ENCODE measurements at places on chromosomes 5 and 9.
A peak's percentile ranks its signal among the peaks of the same experiment; 100 is the strongest.

DNA sequence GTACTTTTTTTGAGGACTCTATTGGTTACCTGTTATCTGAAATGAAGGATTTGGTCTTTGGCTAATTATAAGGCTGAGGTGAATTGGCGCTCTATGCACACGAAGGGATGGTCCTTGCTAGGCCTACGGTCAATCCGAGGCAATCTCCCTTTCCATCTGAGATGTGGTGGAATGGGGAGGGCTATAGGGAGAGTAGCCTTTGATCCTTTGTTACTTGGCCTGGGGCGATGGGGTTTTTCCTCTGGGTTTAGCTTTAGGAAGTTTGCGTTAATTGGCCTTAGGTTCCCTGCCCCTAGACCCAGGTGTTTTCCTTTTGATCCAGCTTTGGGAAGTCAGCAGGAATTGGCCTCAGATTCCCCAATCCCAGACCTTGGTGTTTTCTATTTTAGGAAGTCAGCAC is 102.1 kb upstream of the C9orf72 start:
- no peak for DNase-seq

DNA sequence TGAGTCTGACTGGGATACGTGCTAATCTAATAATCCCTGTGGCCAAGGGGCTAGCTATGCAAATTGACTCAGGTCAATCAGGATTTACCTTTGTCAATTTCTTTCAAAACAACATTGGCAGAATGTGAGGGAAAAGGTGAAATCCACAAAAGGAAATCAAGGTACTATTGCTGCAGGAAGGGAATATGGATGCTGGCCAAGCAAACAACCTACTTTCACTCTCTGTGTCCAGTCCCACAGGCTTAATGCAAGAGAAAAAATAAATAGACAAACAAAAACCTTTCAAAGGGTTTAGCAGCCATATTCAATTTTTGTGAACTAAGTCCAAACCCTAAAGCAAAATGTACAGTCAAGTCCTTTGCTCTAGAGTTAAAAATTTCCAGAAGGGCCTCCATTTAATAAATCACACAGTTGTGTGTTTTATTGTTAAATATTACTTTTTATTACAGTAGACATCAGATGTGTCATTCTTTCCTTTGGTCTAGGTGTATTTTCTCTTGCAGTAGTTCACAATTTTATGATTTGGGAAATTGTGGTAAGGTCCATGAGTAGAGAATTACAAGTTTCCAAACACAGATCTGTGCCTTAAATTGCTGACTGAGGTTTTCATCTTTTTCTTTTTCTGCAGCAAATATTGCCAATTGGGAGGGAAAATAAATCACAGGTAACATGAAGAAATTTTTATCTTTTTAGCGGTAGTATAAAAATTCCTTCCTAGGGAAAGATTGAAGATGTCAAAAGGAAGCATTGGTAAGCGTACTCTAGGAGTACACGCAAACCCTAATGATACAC is 309.1 kb downstream of the DMAC1 start:
- DNase-seq = no peak

- no peak for DNase-seq
Measured at GRCh38 chr9:33082538-33083326, 6.3 kb upstream of the SMU1 start.

GRCh38 chr9:76528642-76529190 is 69.7 kb downstream of the GCNT1 start:
- no peak for DNase-seq

GRCh38 chr9:137407590-137408300 is 15.2 kb downstream of the EXD3 start:
- DNase-seq = no peak

- no peak for DNase-seq
Measured at GRCh38 chr9:132656299-132656698, 13.5 kb downstream of the DDX31 start.

DNA sequence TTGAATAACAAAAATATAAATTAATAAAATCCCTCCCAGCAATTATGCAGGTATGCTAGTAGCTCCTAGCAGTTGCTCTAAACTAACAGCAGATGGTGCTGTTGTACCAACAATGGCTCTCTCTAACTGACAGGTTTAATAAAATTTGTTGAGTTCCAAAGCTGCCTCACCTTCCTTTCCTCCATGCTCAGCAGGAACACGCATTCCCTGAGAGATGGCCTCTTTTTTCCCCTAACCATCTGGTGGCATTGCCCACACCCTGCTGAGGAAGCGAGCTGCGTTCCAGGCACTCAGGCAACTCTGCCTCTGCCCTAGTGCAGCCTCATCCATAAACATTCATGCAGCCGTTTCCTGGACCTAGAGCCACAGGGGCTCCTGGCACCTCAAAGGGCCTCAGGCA is 106.2 kb downstream of the KLHL3 start:
- DNase-seq = peak; percentile 67

DNA sequence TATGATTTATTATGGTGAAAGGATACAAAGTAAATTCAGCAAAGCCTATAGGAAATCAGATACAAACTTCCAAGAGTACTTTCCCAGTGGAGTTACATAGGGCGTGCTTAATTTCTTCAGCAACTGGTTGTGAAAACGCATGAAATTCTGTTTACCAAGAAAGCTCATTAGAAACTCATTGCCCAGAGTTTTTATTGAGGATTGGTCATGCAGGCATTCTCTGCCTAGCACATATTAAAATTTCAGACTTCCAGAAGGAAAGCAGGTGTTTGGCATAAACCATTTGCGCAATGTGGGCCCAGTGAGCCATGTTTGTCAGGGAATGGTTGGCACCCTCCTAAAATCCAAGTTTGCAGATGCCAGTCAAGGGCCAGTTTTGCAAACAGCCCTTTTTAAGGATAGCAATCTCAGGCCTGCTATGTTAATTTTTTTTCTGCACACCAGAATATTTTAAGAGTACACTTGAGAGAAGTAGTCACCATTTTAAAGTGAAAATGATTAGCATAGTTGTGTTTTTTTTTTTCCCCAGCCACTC is 311.1 kb upstream of the CHD1 start:
- no peak for DNase-seq

- no peak for DNase-seq
Measured at GRCh38 chr9:132597073-132597775, 14.8 kb downstream of the BARHL1 start.

DNA sequence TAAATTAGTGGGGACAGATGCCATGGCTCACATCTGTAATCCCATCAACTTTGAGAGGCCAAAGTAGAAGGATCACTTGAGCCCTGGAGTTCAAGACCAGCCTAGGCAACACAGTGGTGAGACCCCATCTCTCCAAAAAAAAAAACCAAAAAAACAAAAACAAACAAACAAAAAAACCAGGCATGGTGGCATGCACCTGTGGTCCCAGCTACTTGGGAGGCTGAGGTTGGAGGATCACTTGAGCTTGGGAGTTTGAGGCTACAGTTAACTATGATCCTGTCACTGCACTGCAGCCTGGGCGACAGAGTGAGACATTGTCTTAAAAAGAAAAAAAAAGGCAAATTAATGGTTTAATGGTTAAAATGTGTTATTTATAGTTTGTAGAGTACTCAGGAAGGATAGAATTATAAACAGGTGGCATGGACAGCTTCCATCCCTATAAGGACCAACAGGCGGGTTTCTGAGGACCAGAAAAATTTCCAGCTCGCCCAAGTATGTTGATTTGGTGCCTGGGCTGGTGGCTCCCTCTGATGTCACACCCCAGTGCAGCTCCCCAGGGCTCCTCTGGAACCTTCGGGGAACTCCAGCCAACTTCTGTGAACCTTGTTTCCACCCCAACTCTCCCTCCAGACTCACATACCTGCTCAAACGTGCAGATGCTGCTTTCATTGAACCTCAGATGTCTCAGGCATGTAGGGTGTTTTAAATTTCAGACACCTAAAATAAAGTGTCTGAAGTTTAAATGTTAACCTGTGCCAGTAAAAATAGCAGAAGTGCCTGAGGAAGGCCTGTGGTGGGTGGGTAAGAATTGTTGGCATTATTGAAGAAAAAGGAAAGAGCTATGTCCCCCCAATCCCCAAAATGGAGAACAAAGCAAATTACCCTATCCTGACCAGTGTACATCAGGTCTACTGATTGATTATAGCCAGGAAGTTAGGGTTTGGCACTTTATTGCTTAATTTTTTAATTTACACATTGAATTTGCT is 69.0 kb downstream of the TRIO start:
- DNase-seq = no peak

- no peak for DNase-seq
Measured at GRCh38 chr9:134213881-134214341, 49.5 kb upstream of the RNU6ATAC start.

- no peak for DNase-seq
Measured at GRCh38 chr9:34098307-34098706, 28.2 kb downstream of the DCAF12 start.

DNA sequence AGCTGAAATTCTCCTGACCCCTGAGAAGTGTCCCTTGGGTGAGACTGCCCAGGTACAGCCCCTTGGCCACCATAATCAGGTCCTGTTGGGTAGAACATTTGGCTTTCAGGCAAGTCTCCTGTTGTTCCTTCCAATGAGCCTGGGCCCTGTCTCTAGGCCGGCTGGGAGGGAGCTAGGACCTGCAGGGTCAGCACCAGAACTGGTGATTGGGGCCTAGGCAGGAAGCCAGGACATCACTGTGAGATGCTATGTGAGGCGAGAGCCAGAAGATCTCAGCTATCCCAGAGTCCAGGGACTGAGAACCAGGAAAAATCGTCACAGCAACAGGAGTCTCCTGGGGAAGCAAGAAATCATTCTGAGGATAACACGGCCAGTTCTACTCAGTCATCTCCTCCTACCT is 51.5 kb downstream of the PCDH1 start:
- no peak for DNase-seq

DNA sequence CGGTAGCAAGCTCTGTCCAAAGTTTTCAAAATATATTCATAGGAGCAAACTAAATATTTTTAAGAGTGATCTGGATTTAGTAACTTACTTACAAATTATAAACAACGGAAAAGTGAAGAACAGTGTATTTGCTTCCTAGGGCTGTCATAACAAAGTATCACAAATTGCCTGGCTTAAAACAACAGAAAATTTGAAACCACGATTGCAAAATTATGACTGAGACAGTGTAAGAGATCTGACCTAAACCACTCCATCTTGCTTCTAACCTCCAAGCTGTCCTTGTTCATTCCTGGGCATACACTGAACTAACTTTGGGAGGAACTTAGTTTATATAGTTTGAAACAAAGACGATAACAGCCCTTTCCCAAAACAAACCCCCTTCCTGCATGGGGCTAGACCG is 202.0 kb upstream of the CDH6 start:
- no peak for DNase-seq

DNA sequence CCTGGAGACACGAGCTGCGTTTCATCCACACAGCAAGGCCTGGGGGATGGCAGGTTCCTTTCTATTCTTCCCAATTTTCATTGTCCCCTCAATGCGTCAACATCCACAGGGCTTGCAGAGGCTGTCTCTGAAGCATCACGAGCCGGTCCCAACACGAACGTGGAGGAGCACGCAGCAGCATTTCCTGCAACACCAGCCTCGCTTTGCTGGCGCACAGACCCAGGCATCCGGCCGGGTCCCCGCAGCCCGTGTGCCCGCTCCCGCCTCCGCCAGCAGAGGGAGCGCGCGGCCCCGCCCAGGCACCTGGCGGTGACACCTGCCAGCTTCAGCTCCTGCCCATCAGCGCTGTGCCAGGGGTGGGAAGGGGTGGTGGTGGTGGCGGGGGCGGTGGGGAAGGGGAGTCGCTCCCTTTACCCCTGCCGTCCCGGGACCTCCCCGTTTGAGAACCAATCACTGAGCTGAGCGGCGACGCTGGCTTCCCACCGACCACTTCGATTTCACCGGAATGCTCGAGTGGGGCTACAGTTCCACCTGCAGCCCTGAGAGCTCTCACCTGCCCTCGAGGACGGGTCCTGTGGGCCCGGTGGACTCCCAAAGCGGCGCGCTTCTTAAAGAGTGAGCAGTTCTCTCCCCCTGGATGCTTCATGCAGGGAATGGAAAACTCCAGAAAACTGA is 464.5 kb downstream of the ICE1 start:
- DNase-seq = no peak

GRCh38 chr5:160049099-160049498 is 40.2 kb downstream of the TTC1 start:
- no peak for DNase-seq

GRCh38 chr9:97508852-97509251 is 7.4 kb downstream of the TMOD1 start:
- no peak for DNase-seq

DNA sequence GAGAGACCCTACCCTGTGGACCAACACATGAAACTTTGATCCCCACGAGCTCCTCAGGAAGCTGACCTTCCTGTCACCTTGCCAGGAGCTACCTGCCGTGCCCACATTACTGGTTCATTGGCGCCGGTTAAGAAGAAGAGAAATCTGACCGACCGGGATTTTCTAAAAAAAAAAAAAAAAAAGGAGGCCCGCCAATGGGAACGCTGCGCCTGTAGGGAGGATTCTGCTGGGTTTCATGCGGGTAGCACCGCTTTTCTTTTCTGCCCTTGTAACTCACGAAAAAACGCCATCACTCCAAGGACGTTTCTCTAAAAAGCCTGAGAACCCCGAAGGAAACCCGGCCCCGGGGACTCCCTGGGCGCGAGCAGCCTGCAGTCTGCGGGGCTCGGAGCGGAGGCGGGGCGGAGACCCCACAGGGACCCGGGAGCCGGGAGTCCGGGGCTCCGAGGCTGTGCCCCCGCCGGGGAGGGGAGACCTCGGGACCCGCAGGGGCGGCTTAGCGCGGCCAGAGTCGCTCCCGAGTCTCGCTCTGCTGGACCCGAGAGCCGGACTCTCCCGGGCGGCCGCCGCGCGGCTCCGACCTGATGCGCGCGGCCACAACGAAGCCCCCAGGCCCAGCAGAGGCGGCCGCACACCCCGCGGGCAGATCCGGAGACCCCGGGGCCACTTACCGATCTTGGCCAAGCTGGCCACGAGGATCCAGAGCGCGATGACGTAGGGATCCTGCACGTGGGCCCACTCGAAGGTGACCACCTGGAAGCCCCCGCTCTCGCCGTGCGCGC is 617 bp downstream of the SLC9A3 start:
- DNase-seq = peak; percentile 17

GRCh38 chr5:67516948-67517565 is 320.5 kb upstream of the CD180 start:
- no peak for DNase-seq

DNA sequence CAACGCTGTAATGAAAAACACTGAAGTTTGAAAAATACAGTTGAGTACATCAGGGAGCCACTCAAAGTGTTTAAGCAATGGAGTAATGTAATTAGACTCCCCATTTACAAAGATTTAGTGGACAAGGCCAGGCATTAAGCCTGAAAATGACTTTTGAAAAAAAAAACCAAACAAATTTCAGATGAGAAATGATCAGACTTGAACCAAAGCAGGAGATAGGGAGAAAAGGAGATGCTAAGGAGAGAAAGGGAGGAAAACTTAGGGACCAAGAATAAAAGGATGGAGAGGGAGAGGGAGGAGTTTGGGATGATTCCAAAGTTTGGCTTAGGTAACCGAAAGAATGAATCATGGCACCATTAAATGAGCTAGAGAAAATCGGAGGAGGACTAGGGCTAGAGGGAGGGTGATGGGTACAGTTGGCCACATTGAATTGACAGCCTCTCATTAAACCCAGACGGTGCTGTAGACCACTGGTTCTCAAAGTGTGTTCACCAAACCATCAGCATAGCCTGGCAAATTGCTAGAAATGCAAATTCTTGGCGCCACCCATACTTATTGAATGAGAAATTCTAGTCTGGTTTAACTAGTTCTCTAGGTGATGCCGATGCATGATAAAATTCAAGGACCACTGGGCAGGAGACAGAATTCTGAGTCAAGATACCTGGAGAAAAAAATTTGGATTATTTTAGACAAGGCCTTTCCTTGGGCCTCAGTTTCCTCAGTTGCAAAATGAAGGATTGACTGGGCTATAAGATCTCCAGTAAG is 6.2 kb upstream of the CPEB4 start:
- DNase-seq = no peak
